Activated CD8-positive, alpha-beta memory T cell treated with anti-CD3 and anti-CD28 coated beads for 48 hours (primary cell): ENCODE measurements at places on chromosomes 5 and 9.
A peak's percentile ranks its signal among the peaks of the same experiment; 100 is the strongest.

DNA sequence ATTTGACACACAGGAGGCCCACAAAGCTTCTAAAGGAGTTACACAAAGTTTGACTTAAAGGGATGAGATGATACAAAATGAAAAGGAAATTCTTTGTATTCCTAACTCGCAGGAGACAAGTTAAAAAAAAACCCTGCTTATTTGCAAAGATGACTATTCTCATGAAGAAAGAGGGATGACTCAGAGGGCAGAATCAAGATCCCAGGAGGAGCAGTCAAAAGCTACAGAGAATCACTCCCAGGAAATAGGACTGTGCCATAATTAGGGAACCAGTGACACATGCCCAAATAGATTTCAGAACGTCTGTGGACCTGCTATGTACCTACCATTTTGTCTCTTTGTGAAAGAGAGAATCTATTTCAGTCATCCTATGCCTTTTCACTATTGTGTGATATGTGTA is 103.5 kb upstream of the ARRDC3 start:
- no peak for DNase-seq

GRCh38 chr5:153749960-153750359 is 259.5 kb downstream of the GRIA1 start:
- DNase-seq = no peak

DNA sequence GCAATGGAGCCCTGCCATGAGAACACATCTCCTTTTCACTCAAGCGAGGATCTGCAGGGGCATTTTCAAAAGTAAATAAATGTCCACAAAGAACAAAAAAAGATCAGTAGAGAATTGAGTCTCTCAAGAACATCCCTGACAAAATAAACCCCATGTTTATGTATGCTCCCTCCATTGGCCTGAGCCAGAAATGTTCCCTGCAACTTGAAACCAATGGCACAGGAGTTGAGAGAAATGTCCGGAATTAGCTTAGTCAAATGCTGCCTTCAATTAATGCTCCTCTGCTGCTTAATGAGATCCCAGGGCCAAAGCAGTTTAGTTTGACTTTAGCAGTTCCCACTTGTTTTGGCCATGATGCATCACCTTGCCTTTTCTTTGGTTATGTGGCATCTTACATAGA is 238.3 kb downstream of the EBF1 start:
- no peak for DNase-seq

GRCh38 chr9:137760426-137760825 is 117.2 kb upstream of the CACNA1B start:
- no peak for DNase-seq

- no peak for DNase-seq
Observed at GRCh38 chr9:83231039-83231438, 168.1 kb upstream of the RASEF start.

DNA sequence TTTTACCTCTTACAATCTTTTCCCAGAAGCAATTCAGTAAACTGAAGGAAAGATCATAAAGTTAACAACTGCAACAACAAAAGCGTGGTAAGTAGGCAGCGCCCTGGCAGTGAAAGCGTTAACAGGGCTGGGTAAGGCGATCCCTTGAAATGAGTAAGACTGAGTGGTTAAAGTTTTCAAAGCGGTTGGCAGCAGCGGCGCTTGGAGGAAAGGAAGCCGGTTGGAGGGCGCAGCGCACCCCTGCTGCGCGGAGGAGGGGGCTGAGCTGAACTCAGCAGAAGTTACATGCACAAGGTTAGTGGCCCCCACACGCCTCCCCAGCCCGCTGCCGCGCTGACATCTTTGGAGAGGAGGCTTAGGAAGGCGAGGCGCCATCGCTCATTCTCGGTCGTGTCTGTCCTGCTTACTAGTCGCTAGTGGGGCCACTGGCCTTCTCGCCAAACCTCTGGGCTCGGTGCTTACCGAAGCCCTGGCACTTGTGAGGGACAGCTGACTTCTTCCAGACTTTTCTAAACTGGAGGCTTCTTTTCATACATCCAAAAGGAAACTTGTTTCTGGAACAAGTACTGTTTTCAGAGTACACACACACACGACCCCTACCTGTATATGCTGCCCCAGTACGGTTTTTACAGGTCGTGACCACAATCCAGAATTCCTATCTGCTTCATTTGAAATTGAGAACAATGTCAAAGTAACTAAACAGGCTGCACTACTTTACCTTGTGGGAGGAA is at the start of gene SH3RF2:
SH3RF2 (plus strand) TSS at position 178 of the 731 bp plus-strand sequence. CDS start 1,351 bp downstream, outside the sequence.
- DNase-seq = no peak

GRCh38 chr5:147519380-147519779 is 9.5 kb upstream of the DPYSL3 start:
- no peak for DNase-seq

DNA sequence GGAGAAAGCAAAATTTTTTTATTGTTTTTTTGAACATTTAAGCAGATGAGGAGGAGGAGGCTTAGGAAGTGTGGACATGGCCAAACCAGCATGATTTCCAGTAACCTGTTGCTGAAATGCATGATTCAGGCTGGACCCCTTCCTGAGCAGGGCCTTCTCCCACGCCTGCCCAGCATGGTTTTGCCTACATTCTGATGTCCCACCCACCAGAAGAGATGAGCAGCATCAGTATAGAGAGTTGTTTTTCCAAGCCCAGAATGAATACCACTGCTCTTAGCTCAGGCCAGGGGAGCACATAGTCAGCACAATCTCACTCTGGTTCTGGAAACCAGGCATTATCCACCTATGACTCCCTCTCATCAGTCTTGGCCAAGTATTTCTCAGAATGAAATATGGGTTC is 90.1 kb downstream of the PAPPA start:
- DNase-seq = no peak

GRCh38 chr5:55416306-55416705 is 108.5 kb downstream of the MTREX start:
- no peak for DNase-seq

GRCh38 chr5:172710676-172711075 is 60.3 kb downstream of the DUSP1 start:
- DNase-seq = no peak

GRCh38 chr9:92720807-92721535 is 43.7 kb downstream of the BICD2 start:
- no peak for DNase-seq

GRCh38 chr9:136903041-136903554 is 16.8 kb downstream of the TRAF2 start:
- no peak for DNase-seq

GRCh38 chr9:94560237-94560636 is 5.4 kb downstream of the PCAT7 start:
- DNase-seq = no peak

GRCh38 chr5:115684513-115685037 is 58.7 kb upstream of the TMED7 start:
- DNase-seq = no peak

DNA sequence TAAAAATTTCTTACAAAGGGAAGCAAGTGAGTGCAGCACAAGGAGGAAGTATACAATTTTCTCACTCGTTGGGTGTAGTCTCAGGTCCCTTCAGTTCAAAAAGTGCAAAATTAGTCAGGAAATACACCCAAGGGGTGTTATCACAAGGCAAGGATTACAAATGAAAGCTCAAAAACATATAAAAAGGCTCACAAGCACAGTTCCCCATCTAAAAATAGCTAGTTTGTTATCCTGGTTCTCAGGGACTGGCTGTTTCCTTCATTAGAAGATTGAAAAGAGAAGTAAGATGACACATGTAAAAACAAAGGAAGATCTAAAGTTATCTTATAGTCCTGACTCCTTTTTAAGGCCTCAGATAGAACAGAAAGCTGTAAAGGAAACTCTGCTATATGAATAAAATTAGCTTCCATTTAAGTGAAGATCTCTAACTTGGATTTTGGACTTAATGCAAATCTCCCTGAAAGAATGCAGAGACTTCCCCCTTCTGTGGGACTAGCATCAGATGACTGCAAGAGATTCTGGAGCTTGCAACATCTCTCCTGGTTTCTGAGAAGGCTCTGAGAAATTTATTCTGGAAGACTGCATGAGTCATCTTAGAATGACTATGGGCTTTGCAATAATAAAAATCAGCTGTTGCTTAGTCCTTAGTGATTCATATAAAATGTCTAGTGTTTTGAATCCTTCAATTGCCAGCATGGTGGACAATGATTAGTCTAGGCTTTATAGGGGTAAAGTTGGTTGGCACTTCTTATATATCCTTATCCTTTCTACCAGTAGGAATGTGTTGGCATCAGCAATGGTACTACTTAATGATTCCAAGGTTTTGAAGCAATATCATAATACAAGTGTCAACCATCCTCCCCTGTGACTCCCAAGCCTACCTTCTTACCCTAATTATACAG is 25.4 kb downstream of the DAB2 start:
- no peak for DNase-seq

- DNase-seq = no peak
Observed at GRCh38 chr9:129419382-129419899, 201.5 kb downstream of the C9orf50 start.

DNA sequence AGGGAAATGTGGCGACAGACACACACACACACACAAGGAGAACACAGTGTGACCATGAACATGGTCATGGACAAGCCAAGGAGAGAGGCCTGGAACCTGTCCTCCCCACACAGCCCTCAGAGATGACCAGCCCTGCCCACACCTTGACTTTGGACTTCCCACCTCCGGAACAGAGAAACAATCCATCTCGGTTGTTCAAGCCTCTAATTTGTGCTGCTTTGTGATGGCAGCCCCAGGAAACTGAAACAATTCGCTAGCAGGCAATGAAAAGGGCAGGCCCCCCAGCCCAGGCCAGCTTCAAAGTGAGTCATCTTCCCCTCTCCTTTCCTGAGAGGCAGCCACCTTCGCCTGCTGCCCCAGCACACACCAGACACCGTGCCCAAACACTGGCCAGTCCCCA is 47.7 kb downstream of the NSUN2 start:
- DNase-seq = no peak

GRCh38 chr9:68560071-68560844 is 19.6 kb upstream of the TMEM252 start:
- DNase-seq = peak; percentile 54

DNA sequence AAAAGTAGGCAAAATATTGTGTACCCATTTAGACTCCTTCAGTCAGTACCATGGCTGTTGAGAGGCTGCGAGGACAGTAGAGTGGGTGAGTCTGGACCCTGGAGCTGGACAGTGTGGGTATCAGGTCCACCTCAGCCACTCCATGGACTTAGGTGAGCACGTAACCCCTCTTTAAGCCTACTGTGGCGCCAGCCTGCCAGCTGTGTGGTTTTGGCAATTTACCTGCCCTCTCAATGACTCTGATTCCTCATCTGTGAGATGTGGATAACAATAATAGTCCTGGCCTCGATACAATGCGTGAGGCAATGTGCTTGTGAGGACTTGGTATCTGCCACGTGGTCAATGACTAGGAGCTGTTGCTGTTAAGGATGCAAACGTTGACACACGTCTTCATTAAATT is 17.9 kb downstream of the SLC1A3 start:
- DNase-seq = no peak

GRCh38 chr9:102135768-102136167 is 397.3 kb upstream of the GRIN3A start:
- DNase-seq = no peak

DNA sequence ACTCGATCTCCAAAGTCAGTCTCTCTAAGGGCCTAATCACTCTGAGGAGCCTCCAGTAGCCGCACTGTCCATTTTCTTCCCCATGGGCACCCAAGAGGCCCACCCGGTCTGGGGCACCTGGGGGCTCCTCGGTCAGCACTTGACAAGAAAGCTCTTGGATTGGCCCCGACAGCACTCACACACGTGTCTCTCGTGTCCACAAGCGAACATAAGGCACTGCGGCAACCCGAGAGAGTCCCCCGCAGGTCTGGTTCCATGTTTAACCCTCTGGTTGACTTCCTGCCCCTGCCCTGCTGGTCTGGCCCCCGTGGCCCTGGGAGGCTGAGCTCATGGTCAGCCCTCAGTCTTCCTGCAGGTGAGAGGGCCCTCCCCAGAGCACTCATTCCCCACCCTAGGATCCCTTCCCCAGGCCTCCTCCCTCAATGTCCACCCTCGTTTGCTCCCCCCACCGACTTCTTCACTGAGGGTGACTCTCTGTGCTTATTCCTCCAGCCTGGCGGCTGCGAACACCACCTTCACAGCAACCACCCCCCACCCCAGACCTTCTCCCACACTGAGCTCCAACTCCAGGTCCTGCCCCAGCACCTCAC is 16.3 kb upstream of the LRRC14B start:
- DNase-seq = no peak

GRCh38 chr9:79054500-79054899 is 517.3 kb upstream of the TLE4 start:
- DNase-seq = no peak

DNA sequence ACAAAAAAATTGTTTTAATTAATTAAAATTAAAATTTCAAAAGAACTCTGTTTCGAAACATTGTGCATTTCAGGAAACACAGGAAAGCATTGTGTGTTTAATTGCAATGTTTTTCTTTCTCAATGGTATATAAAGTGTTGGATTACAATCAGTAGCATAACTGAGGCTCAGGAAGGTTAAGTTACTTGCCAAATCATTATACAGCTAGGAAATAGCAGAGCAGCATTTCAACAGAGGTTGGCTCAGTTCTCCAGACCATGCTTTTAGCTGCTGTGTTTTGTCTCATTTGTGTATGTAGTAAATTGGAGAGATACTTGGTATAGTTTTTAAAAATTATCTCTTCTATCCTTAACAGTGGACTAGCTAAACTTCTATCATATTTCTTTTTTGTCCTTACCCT is 30.0 kb upstream of the CAMLG start:
- no peak for DNase-seq

DNA sequence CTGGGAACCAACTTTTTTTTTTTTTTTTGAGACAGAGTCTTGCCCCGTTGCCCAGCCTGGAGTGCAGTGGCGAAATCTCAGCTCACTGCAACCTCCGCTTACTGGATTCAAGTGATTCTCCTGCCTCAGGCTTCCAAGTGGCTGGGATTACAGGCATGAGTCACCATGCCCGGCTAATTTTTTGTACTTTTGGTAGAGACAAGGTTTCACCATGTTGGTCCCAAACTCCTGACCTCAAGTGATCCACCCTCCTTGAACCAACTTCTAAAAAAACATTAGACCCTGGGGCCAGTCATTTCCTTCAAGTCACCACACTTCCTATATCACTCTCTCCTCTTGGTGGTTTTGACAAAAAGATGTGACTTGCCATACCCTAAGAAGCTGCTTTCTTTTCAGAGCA is 10.9 kb upstream of the SHROOM1 start:
- no peak for DNase-seq

DNA sequence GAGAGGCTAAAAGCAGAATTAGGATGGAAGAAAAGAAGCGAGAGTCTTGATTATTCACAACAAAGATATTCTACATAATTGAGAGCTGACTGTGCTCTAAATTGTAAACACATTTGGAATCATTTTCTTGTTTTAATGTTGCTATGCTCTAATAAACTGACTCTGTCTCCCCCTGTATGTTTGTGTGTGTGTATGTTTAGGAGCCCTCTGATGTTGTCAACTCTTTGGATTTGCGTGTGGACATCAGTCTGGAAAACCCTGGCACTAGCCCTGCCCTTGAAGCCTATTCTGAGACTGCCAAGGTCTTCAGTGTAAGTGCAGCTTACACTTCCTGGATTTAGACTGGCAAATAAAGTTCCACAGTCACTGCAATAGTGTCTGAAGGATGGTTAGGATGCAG is 37.8 kb downstream of the MOCS2 start:
- no peak for DNase-seq

DNA sequence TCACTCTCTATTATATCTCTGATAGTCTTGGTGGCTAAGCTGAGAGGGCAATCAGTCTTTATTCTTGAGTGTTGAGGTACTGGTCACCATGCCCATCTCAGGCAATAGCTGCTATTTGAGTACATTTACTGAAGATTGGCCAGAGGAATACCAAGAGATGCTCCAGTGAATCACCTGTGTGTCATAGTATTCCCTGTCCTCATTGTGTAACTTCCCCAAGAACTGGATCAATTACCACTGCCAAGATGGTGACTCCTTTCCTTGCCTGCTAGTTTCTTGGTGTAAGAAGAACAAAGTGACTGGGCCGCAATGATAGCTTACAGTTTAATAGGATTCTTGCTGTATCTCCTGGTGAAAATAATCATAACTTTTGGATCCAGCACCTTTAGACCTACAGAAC is 418.7 kb upstream of the KIF2A start:
- DNase-seq = no peak
